ENCODE measurements at places on chromosomes 12 and 14. TPM values are rescaled to one million over a fixed set of nuclear protein-coding genes. Genes with fewer than 3 reads are reported as not detected.
A peak's percentile ranks its signal among the peaks of the same experiment; 100 is the strongest.

The PPP2R3C gene
- 37.1 TPM for total RNA-seq

DNA sequence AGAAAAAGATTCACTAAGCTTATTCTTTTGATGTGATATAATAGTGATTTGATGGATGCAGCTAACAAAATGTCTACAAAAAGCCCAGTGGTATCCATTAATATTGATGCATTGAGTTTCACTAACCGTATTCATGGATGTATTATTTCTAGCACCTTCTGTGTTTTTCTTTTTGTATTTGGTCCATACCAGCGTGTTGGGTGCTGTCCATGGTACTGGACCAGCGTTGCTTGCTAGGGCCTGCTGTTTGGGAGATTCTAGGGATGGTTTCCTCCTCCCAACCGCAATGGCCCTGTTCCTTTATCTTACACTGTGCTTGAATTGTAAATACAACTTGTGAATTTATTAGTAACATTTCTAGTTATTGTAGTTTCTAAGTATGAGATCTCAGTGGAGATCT is 31.7 kb downstream of the ANO4 start:
- DNase-seq = peak; percentile 14
- no peaks in the 10 kb centered on the region for H3K4me1 ChIP-seq
- no peak overlapping the region for H3K27ac ChIP-seq

DNA sequence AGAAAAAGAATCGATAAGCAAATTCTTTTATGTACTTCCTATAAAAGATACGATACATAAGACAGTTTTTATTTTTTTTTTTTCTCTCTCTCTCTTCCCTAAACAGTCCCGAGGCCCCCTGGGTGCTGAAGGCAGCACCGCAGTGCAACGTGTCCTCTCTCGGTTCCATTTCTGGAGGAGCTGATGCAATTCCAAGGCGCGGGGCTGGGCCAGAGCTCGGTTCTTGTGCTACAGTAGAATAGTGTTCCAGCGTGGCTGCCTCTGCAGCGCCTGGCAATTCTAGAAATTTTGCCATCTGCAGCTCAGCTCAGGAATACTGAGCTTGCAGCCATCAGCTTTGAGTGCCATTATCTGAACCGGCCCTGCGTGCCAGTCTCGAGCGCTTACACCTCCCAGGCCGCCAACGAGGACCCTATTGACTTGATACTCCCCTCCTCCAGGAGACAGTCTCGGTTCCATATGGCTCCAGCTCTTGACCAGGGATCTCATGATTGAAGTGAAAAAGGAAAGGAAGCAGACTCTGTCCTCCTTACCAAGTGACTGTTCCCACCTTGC is 630 bp downstream of the ALDH1L2 start:
- peak; percentile 78 for DNase-seq
- no peak overlapping the region for H3K27ac ChIP-seq

- H3K36me3 ChIP-seq = no peaks in the 10 kb centered on the region
- H3K4me3 ChIP-seq = peak overlapping the region; percentile 90
- no peak for DNase-seq
- H3K27me3 ChIP-seq = no peaks in the 10 kb centered on the region
Measured at GRCh38 chr12:76346798-76347420, 1.3 kb downstream of the BBS10 start.

DNA sequence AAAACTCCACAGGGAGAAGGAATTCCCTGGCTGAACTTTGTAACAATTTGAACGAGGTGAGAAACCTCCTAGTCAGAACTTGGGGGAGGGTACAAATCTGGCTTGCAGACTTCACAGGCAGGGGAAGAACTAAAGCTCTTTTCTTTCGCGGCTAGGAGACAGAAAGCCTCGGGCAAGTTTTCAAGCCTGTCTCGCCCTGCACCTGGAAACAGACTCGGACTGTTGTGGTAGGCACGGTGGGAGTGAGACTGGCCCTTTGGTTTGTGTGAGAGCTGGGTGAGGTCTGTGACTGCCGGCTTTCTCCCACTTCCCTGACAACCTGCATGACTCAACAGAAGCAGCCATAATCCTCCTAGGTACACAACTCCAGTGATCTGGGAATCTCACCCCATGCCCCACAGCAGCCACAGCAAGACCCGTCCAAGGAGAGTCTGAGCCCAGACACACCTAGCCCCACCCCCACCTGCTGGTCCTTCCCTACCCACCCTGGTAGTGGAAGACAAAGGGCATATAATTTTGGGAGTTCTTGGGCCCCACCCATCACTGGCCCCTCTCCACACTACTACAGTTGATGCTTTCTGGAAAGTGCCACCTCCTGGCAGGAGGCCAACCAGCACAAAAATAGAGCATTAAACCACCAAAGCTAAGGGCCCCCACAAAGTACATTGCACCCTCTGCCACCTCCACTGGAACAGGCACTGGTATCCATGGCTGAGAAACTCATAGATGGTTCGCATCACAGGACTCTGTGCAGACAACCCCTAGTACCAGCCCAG is 102.7 kb upstream of the ST8SIA1 start:
- no peak overlapping the region for H3K4me3 ChIP-seq
- no peaks in the 10 kb centered on the region for H3K27me3 ChIP-seq
- no peak for DNase-seq
- H3K27ac ChIP-seq = no peak overlapping the region

GRCh38 chr14:95275494-95275893 is 44.2 kb downstream of the CLMN start:
- DNase-seq = no peak
- no peak overlapping the region for H3K4me3 ChIP-seq
- no peaks in the 10 kb centered on the region for H3K4me1 ChIP-seq
- H3K27ac ChIP-seq = no peak overlapping the region

GRCh38 chr14:81187832-81188522 is 32.8 kb downstream of the GTF2A1 start:
- H3K36me3 ChIP-seq = peaks cover 2% of the 10 kb centered on the region
- peaks cover 7% of the 10 kb centered on the region for H3K4me1 ChIP-seq
- no peak overlapping the region for H3K4me3 ChIP-seq
- no peaks in the 10 kb centered on the region for H3K27me3 ChIP-seq

DNA sequence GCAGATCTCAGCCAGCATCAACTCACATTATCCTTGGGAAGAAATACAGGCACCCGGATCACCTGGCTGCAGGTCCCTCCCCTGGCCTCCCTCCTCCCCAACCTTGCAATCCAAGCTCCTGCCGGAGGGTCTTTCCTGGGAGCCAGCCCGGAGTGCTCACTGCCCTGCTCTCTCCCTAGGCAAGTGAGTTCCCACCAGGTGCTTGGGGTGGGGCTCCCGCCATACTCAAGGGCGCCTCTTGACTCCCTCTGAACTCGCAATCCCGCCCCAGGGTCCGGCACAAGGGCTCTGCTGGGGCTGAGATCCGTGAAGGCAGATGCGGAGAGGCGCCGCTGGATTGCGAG is 1.2 kb upstream of the CEP170B start:
- H3K36me3 ChIP-seq = no peaks in the 10 kb centered on the region
- no peaks in the 10 kb centered on the region for H3K27me3 ChIP-seq
- H3K4me3 ChIP-seq = no peak overlapping the region
- peaks cover 18% of the 10 kb centered on the region for H3K4me1 ChIP-seq

DNA sequence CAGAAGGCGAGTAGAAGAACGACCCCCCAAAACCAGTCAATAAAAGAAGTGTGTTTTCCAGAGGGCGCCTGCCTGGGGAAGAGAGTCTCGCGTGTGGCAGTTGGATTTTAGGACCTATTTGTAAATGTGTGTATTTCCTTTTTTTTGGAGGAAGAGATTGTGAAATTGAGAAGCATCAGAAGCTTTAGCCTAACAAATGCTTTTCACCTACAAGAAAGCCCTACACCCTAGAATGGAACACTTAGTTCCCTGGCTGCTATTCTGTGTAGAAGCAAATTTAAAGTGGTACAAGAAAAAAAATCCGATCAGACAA is 1.3 kb downstream of the RCOR1 start:
- peak overlapping the region; percentile 93 for H3K4me3 ChIP-seq
- H3K27ac ChIP-seq = peak overlapping the region; percentile 88
- no peaks in the 10 kb centered on the region for H3K36me3 ChIP-seq
- no peaks in the 10 kb centered on the region for H3K27me3 ChIP-seq

The POLR3B gene
- total RNA-seq = 4.3 TPM

DNA sequence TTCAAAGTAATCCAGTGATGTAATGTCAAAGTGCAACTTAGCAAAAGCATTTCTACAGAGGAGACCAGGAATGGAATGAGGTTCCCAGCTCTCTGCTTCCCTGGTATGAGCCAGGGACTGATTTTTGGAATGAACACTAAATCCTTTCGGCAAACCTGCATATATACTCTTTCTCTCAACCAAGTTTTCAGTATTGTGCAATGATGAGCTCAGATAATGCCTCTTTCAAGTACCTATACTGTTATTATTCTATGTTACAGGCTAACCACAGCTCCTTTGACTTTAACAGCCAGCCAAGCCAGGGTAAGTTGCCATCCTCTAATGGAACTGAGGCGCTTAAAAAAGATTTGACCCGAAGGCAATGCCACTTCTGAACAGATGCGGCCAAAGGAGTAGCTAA is 104.9 kb upstream of the FSCB start:
- DNase-seq = no peak
- H3K4me1 ChIP-seq = no peaks in the 10 kb centered on the region
- no peaks in the 10 kb centered on the region for H3K27me3 ChIP-seq
- H3K36me3 ChIP-seq = no peaks in the 10 kb centered on the region

- no peaks in the 10 kb centered on the region for H3K27me3 ChIP-seq
- H3K27ac ChIP-seq = no peak overlapping the region
- no peaks in the 10 kb centered on the region for H3K36me3 ChIP-seq
- DNase-seq = no peak
- no peak overlapping the region for H3K4me3 ChIP-seq
Measured at GRCh38 chr12:100402763-100403162, 45.9 kb downstream of the SLC17A8 start.

Data from psoas muscle (tissue), 8 donors.